ENCODE measurements at places on chromosomes 1 and 21.

- DNase-seq: no peak
These were observed 30.5 kb downstream of the CASZ1 start for GRCh38 chr1:10765734-10766478.

GRCh38 chr1:218521414-218522169, 176.5 kb downstream of the TGFB2 start:
- peak; percentile 28 for DNase-seq

- no peak for DNase-seq
These were observed 933 bp downstream of the C1orf35 start for GRCh38 chr1:228101994-228102790.

DNA sequence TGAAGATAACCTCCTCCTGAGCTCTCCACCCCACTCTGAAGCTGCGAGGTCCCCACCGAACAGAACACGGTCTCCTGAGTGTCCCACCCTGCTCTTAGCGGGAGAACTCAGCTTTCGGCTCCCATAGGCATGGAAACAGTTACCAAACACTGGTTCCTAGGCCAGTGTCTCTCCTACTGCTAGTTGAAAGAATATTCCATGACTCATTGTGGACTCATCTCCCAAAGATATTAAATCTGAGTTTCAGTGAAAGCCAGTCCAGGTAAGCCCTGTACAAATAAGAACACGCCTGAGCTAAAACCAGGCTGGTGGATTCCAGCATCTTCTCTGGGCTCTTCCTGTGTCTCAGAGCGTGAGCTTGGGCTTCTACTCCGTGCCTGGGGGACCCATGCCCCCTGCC, 107.5 kb upstream of the CLDN14 start:
- DNase-seq: no peak

DNA sequence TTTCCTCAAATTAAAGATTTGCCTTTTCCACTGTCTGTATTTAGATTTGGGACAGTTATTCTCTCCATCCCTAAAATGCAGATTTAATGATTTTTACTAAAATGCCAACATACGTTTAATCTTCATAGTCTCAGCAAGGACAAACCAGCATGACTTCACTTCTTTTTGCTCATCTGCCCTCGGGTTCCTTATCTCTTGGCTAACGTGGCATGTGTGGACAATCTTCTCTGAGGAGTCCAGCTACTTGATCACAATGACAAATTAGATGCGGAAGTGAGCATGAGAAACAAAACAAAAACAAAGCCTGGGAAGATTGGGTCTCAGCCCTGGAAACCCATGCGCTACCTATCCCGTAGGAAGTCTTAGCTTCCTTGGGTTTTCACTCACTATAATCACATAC, 1.0 kb downstream of the MRAP start:
- DNase-seq: no peak

DNA sequence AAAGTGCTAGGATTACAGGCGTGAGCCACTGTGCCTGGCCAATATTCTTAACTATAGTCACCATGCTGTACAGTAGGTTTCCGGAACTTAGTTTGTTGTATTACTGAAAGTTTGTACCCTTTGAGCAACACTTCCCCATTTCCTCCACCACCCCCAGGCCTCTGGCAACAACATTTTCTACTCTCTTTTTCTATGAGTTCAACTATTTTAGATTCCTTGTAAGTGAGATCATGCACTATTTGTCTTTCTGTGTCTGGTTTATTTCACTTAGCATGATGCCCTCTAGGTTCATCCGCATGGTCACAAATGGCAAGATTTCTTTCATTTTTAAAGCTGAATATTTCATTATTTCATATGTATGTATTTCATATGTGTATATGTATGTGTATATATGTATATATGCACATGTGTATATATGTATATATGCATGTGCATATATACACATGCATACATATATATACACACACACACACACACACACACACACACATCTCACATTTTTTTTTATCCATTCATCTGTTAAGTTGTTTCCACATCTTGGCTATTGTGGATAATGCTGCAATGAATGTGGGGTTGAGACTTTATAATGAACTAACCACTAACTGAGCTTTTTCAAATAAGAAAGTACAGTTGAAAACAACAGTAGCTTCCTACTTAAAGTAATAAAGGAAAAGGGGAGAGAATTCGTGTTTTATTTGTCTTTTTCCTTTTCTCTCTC, 256.8 kb upstream of the C1orf105 start:
- DNase-seq: peak; percentile 68
